ENCODE measurements at places on chromosomes 7 and 10.

DNA sequence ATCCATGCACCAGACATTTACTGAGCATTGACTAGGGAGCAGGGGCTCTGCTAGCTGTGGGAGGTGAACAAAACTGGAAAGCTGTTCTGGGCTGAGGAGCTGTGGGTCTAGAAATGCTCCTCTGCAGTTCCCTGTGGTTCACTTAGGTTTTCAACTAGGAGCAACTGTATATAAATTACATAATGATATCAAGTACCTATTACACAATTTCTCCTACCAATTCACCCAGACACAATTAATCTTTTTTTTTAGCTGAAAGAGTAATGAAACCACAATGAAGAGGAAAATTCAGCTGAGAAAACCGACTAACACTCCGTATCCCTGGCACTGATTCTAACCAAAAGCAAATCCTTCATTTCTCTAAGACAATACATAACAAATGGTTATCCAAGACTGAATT, 39.4 kb downstream of the COL28A1 start:
- no peak for DNase-seq

- DNase-seq: no peak
Measured at GRCh38 chr7:1512781-1513656, 8.8 kb upstream of the INTS1 start.

DNA sequence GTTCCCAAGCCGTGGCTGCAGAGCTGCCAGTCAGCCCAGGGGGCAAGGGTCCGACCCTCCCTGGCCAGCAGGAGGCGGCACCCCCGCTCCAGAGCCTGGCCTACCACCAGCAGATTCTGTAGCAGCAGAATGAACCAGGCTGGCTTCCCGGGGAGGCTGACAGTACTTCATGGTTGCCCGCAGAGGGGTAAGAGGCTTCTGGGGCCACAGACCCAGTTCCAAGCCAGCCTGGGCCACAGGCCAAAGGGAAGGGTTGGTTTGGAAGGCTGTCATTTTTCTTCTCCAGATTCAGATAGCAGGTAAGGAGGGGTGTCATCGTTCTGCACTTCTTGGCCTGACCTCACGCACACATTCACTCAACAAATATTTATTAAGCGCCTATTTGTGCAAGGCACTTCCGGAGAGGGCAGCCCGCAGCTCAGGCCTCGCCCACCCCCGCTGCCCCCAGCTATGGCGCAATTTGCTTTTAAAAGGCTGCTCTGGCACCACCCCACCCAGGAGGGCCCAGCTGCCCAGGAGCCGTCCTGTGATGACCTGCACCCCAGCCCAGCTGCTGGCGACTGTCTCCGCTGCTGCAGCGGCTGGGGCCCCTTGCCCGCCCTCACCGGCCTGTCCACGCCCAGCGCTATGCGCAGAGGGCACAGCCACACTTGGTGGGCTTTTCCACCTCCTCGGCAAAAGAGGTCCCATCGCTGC, 168.5 kb downstream of the LCOR start:
- DNase-seq: no peak

GRCh38 chr10:89217057-89217990, 10.2 kb upstream of the CH25H start:
- DNase-seq: no peak

GRCh38 chr10:73586583-73586984, 4.6 kb downstream of the USP54 start:
- no peak for DNase-seq

- no peak for DNase-seq
Measured at GRCh38 chr7:143493751-143494150, 16.1 kb downstream of the TAS2R41 start.

GRCh38 chr7:78523930-78524329, 725.4 kb downstream of the PHTF2 start:
- no peak for DNase-seq

- no peak for DNase-seq
Measured at GRCh38 chr7:116167177-116167576, 43.2 kb upstream of the TES start.

DNA sequence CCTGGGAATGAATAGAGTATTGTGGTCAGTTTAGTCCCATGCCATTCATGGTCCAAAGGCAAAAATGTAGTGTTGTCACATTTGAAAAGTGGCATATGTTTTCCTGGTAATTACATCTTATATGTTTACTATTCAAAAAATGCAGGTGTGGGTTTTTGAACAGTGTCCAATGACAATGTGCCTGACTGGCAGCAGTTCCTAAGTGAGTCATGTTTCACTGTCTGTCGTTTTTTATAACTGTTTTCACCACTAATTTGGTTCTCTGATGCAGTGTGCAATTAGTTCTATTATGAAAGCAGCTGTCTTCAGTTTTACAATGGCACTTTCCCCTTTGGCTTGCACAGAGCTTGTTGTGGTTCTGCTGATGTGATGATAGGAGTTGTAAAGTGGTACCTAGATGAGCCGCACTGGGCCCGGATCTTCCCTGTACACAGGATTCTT, 162.3 kb downstream of the SEM1 start:
- DNase-seq: no peak

GRCh38 chr10:47457528-47457820, 26.4 kb downstream of the ANXA8 start:
- DNase-seq: no peak

DNA sequence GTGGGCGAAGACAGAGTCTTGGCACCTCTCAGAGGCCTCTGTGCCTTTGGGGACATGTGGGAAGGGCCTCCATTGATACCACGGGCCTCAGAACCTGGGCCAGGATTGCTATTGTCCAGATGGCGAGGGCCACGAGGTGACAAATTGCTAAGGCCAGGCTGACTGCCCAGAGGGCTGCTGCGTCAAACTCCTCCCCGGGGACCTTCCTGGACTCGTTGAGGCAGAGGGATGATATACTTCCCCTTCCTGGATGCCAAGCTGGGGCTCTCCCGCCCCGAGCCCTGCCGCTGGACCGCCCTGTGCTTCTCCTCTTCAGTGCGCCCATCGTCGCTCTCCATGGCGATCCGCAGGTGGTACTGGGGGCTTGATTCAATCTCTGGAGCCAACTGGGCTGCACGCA, 58.9 kb downstream of the LRRC72 start:
- no peak for DNase-seq

DNA sequence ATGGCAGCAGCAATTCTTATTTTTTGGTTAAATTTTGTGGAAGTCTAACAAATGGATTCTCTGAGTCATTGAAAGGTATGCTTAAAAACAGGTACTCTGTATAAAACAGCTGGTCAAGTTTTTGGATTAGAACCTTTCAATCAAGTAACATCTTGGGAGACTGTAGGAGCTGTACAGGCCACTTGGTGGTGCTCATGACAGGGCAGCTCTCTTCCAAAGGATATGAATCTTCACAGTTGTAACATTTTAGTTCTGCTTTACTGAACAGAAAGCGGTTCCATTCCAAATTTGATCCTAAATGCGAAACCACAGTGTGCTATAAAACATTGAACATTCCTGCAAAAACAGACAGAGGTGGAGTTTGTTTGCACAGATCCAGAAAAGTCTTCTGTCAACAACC, 44.5 kb upstream of the AGR3 start:
- no peak for DNase-seq

GRCh38 chr10:624605-625332, 64.7 kb downstream of the DIP2C start:
- no peak for DNase-seq
